ENCODE measurements at places on chromosomes 11 and 22. TPM values are rescaled to one million over a fixed set of nuclear protein-coding genes. Genes with fewer than 3 reads are reported as not detected.

GRCh38 chr11:113387605-113388211 lies at the start of gene ANKK1:
ANKK1 (plus strand) TSS chr11:113387779; CDS start chr11:113387885, 106 bp downstream.
- DNase-seq: peak; percentile 31

DNA sequence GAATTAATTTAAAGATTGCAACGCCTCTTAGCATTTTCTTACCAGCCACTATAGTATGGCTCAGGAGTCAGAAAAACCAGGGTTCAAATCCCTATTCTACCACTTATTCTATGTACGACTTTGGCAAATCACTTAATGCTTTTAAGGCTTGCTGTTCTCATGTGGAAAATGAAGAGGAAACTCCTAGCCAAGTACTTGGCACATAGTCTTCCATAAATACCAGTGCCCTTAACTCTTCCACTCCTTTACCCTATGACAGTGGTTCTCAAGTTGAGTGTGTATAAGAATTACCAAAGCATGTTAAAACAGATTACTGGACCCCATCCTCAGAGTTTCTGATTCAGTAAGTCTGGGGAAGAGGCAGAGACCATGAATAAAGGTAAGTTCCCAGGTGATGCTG lies 107.6 kb downstream of the RBFOX2 start:
- no peak for DNase-seq

The ROM1 gene
- 1.6 TPM for total RNA-seq

- DNase-seq: no peak
Observed at GRCh38 chr22:45204819-45205218, 35.9 kb downstream of the KIAA0930 start.

GRCh38 chr11:87298155-87298554 lies 260.4 kb downstream of the TMEM135 start:
- no peak for DNase-seq

GRCh38 chr11:27673979-27674663 lies 26.1 kb downstream of the BDNF start:
- DNase-seq: no peak
